Stimulated activated CD4-positive, alpha-beta T cell treated with anti-CD3 and anti-CD28 coated beads, Interleukin-2, amount 100 ng/mL, for 48 hours (primary cell): ENCODE measurements at places on chromosomes 16 and 17.

GRCh38 chr16:85577899-85578598, 35.1 kb upstream of the GSE1 start:
- DNase-seq: no peak

GRCh38 chr17:44941712-44942331, 5.8 kb downstream of the KIF18B start:
- no peak for DNase-seq

GRCh38 chr17:73482251-73482716, 162.0 kb downstream of the SDK2 start:
- no peak for DNase-seq

DNA sequence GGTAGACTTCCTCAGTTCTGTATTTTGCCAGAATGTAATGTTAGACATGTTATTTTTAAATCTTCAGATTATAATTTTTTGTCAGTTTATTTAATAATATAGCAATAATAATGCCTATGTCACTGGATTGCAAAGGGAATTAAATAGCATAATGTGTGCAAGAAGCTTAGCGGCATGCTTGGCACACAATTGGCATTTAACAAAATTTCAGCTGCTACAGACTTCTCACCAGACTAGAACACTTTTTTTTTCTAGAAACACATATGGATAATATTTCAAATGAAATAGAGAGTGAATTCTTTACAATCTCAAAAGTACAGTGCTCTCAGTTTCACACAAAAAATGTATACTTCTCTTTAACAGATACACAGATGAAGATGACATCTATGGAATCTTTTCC, 757.4 kb downstream of the CDH11 start:
- no peak for DNase-seq

- DNase-seq: no peak
Measured at GRCh38 chr16:2090777-2091546, 43.2 kb downstream of the TSC2 start.

DNA sequence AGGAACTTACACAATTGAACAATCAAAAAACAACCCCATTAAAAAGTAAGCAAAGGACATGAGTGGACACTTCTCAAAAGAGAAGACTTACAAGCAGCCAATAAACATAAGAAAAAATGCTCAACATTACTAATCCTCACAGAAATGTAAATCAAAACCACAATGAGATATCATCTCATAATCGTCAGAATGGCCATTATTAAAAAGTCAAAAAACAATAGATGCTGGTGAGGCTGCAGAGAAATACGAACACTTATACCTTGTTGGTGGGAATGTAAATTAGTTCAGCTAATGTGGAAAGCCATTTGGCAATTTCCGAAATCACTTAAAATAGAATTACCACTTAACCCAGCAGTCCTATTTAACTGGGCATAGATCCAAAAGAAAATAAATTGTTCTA, 301.9 kb upstream of the KCNJ16 start:
- no peak for DNase-seq

- DNase-seq: no peak
Measured at GRCh38 chr17:30095507-30096244, 20.9 kb upstream of the NSRP1 start.

DNA sequence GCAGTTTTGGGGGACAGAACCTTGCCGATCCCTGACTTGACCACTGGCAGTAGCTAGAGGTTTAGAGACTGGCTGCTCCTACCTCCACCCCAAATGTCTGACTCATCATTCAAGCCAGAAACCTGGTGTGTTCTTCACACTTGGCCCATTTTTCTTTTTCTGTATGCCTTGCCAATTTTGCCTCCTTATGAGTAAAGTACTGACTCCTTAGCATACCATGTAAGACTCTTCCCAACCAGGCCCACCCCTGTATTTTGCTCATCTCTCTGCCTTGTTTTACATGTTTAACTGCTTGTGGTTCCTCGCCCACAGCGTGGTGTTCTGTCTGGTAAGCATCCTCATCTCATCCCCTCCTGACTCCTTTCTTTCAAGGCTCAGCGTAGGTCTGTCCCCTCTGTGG, 37.9 kb downstream of the NUP88 start:
- DNase-seq: no peak

GRCh38 chr16:81350306-81350615, 35.5 kb downstream of the GAN start:
- no peak for DNase-seq

DNA sequence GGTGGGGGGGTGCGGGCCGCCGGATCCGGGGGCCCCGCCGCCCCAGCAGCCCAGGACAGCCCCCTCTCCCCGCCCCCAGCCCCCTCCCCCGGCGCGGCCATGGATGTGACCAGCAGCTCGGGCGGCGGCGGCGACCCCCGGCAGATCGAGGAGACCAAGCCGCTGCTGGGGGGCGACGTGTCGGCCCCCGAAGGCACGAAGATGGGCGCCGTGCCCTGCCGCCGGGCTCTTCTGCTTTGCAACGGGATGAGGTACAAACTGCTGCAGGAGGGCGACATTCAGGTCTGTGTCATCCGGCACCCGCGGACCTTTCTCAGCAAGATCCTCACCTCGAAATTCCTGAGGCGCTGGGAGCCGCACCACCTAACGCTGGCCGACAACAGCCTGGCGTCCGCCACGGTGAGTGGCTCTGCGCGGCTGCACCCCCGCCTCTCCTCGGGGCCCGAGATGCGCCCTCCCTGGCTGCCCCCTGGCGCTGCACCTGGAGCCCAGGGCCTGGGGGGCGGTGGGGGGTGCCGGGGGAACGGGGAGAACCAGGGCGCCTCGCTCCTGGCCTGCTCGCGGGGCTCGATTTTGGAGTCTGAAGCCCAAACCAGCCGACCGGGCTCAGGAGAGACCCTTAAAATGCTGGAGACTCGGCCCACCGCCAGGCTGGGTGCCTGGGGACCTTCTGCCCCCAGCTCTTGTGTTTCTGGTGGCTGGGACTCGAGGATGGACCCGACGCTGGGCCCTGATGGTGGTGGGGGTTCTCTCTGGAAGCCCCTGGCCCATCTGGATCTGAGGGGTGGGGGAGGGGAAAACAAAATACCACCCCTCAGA, 744 bp downstream of the CMIP start:
- DNase-seq: no peak

- no peak for DNase-seq
Measured at GRCh38 chr16:72111657-72112451, 18.2 kb downstream of the DHX38 start.

GRCh38 chr16:54462151-54462651, 175.6 kb upstream of the IRX3 start:
- DNase-seq: no peak

GRCh38 chr17:75550139-75550465, 24.6 kb downstream of the LLGL2 start:
- DNase-seq: no peak

DNA sequence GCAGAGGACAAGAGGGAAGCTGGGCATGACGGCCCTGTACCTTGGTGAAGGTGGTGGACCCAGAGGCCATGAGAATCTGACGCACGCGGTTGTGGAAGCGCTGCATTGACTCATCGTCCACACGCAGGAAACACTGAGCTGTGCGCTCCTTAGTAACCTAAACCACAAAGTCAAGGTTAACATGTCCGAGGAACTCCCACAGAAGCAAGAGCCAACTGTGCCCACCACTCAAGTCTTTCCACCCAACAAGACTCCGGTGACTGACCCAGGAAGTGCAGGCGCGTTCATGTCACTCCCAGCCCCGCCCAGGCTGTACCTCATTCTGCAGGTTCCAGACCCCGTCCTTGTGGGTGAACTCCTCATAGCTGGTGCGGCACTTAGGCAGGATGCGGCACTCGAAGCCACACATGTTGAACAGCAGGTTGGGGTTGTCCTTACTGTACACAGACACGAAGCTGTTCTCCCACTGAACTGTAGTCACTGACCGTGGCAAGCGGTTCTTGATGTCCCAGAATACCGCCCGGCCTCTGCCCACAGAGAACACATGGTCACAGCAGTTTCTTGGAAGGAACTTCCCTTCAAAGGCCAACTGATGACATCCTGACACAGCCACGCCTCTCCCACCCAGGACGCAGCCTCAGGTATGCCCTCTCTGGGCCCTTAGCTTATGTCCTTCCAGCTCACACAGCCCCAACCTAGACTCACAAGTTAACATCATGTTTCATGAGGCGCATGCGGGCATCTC, 11.5 kb downstream of the PRPF8 start:
- no peak for DNase-seq

DNA sequence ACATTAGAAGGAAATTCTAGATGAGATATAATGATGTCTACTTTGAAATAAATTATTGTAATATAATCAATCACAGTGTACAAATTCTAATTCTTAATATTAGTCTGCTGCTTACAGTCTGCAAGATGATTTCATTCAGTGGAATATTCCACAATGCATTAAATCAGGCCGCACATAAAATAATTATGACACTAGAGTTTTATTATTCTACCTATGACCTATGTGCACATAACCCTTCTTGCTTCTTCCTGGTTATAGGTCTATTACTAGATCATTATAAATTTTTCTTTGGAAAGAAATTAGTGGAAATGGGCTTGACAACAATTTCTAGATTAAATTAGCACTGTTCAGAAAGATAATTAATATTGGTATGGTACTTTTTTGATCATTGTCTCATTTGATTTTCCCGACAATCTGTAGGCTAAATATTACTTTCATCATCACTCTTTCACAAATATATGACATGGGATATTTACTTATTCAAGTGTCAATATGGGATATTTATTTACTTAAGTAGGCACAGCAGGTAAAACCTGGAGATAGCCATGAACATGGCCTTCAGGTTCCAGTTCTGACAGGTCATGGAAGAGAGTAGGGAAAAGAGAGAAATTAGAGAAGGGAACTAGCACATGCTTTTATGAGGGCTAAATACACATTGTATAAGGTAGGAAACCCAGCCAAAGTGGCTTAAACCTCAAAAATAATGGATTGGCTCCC, 476.4 kb downstream of the TOX3 start:
- DNase-seq: no peak

- DNase-seq: no peak
Measured at GRCh38 chr17:48579760-48580554, 1.8 kb upstream of the HOXB4 start.

DNA sequence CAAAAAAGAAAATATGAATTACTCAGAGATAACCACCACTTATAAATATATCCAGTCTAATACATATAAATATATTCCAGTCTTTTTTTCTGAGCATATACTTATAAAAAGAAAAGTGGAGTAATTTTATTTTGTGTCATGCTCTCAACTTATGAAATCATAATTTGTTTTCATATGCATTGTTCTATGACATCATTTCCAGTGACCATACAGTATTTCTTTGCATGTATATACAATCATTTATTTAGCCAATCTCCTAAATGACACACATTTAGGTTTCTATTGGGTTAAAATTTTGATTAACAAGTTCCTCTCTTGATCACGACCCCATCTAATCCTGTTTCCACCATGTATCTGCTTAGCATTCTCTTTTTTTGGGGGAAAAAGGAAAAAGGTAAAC, 16.4 kb upstream of the NDEL1 start:
- DNase-seq: no peak

DNA sequence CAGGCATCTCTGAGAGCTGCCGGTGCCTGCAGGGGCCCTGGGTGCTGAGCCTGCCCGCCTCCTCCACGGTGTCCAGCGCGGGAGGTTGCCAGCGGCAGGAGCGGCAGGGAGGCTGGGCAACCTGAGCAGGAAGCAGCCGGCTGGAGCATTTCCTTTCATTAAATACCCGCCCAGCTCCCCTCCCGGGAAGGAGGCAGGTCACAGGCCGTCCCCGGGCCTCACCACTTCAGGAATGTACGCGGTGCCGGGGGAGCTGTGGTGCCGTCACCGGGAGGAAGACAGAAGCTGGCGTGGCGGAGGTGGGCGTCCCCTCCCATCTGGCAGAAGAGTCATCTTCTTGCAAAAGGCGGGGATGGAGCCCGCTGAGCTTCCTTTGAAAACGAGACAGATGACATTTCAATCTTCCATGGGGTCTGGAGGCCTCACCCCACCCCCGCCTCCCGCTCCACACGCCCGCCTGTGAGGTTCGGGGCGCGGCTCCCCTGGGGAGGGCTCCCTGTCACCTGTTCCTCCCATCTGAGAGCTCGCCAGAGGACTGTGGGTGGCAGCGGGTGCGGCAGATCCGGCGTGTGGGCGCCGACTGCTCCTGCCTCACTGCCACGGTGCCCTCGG, 16.0 kb downstream of the SOX8 start:
- DNase-seq: peak; percentile 42

DNA sequence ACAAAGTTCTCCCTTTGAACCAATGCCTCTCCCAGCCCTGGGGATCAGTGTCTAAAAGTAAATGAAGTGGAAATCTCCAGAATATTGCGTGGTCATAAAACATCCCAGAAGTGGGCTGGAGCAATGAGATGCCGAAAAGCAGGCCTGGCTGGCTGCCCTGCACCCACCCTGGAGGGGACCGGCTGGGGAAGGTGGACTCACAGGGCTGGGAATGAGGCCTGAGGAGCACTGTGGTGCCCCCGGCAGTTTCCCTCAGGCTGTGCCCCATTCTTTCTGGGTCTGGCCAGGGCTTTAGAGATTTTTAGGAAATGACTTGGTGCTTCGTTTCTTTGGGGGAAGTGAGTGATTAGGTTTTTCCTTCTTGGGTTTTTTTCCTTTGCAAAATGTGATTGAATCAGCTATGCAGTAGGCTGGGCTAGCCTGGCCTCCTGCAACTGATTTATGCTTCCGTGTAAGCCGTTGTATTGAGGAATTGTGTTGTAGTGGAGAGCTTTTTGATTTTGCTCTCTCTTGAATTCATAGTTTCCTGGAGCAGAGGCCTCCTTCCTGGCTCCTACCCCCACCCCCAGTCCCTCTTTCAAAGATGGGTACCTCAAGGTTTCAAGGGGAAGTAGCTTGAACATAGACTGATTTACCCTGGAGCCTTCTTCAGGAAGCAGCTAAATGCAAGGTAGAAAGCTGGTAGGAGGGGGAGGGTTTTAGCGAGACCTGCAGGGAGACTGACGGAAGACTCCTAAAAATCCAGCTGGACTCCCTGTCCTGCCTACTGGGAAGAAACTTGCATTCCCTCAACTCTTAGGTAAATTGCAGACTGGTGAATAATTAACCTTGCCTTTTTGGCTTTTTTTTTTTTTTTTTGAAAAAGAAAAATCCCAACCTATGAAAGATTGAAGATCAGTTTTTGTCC, 170.2 kb downstream of the RAB11FIP4 start:
- DNase-seq: no peak

GRCh38 chr17:40547079-40547784, 18.0 kb downstream of the CCR7 start:
- no peak for DNase-seq

GRCh38 chr17:42101513-42102292, 3.4 kb upstream of the ZNF385C start:
- DNase-seq: peak; percentile 82

GRCh38 chr17:4365628-4366326, 698 bp downstream of the UBE2G1 start:
- no peak for DNase-seq

DNA sequence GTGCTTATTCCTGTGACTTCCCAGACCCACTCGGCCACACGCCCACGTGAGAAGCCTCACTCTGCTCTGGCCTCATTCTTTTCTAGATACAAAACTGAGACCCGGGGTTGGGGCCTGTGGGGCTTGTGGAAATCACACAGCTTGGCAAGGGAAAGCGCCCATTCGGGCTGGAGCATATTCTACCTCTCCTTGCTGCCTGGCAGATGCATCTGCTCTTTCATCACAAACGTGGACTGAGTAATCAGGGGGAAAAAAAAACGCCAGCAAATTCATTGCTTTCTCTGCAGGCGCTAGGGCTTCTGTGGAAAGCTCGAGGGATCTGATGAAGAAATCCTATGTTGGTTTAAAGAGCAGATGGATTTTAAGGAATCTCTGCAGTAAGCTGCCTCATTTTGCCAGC, 44.4 kb downstream of the DNAH9 start:
- no peak for DNase-seq

- peak; percentile 20 for DNase-seq
Measured at GRCh38 chr17:74274060-74274708, at the start of gene DNAI2. DNAI2 (plus strand) TSS chr17:74274234; CDS start chr17:74281818, 7,584 bp downstream.
